Heart left ventricle (tissue), 16 donors: ENCODE measurements at places on chromosomes 7 and 10. TPM values are rescaled to one million over a fixed set of nuclear protein-coding genes. Genes with fewer than 3 reads are reported as not detected.

DNA sequence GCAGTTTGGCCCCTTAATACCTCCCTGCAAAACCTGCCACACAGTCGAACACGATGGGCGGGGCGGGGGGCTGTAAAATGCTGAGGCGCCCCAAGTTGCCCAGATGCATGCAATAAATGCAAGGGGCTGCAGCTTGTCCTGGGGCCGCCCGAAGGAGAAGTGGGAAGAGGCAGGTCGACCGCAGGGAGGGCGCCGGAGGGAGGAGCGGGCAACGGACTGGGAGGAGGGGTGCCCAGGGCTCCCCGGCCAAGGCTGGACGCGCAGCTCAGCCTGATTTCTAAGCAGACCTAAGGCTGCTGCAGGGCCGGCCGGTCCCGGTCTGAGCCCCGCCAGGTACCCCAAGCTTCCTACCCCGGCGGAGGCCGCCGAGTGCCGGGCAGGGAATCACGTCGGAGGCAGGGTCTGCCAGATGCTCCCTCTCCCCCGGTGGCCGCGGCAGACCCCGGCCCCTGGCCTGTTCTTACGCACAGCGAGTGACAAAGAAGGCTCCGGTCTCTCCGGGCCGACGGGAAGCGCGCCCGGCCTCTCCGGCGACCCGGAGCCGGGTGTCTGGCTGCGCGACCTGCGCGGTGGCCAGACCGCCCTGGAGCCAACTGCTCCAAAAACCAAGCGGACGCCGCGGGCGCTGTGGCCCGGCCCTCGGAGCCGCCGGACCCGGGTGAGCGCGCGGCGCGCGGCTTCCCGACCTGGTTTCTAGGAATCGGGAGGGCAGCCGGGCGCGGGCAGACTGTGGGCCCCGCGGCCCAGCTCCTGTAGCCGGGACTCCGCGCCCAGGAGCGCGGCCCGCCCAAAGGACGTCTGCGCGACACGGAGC, 744 bp upstream of the EBF3 start:
- H3K4me3 ChIP-seq: peak overlapping the region; percentile 65
- peak overlapping the region; percentile 25 for H3K27ac ChIP-seq
- no peaks in the 10 kb centered on the region for H3K36me3 ChIP-seq
- peaks cover 13% of the 10 kb centered on the region for H3K4me1 ChIP-seq
- no peak for DNase-seq
- peaks cover 31% of the 10 kb centered on the region for H3K27me3 ChIP-seq

DNA sequence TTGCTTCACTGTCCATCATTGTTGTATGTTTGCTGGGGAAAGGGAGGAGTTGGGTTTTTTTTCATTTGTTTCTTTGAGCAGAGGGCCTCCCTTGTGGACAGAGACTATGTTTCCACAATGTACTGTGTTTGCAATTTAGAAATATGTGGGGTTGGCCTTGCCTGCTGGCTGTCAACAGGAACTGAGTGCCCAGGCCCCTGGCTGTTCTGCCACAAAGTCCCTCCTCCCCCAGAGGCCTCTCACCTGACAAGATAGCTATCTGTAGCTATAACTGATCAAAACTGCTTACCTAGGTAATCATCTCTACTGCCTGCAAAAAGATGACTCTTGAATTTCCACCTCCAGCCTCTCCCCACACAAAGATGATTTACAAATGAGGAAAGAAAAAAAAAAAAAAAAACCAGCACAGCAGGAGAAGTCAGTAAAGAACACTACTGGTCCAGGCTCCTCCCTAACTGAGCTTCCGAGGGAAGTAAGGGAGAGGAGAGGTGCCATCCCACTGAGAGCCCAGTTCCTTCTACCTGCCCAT, 121.8 kb downstream of the SGMS1 start:
- DNase-seq: no peak
- H3K4me1 ChIP-seq: no peaks in the 10 kb centered on the region
- no peaks in the 10 kb centered on the region for H3K27me3 ChIP-seq

Gene EBLN1
- not detected for total RNA-seq

DNA sequence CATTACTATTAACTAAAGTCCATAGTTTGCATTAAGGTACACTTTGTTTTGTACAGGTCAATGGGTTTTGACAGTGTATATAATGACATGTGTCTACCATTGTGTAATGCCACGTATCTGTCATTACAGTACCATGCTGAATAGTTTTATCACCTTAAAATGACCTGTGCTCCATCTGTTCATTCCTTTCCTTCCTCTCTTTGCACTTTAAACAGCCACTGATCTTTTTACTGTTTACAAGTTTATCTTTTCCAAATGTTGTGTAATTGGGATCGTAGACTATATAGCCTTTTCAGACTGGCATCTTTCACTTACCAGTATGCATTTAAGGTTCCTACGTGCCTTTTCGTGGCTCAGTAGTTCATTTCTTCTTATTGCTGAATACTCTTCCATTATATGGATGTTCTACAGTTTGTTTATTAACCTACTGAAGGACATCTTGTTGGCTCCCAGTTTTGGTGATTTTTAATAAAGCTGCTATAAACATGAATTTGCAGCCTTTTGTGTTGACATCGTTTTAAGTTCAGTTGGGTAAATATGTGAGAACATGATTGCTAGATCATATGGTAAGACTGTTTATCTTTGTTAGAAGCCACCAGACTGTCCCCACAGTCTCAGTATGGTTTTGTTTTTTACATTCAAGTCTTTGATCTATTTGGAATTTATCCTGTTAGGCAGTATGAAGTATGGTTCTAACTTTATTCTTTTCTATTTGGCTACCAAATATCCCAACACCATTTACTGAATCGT, 24.7 kb downstream of the STAM start:
- no peak overlapping the region for H3K4me3 ChIP-seq
- peaks cover 37% of the 10 kb centered on the region for H3K4me1 ChIP-seq
- H3K27ac ChIP-seq: no peak overlapping the region
- no peak for DNase-seq
- H3K36me3 ChIP-seq: no peaks in the 10 kb centered on the region

- H3K4me3 ChIP-seq: no peak overlapping the region
- DNase-seq: no peak
- no peak overlapping the region for H3K27ac ChIP-seq
- H3K27me3 ChIP-seq: no peaks in the 10 kb centered on the region
- H3K36me3 ChIP-seq: no peaks in the 10 kb centered on the region
- no peaks in the 10 kb centered on the region for H3K4me1 ChIP-seq
Observed at GRCh38 chr7:14085901-14086300, 96.4 kb upstream of the ETV1 start.

Gene UPK3B
- 0.32 TPM for total RNA-seq

DNA sequence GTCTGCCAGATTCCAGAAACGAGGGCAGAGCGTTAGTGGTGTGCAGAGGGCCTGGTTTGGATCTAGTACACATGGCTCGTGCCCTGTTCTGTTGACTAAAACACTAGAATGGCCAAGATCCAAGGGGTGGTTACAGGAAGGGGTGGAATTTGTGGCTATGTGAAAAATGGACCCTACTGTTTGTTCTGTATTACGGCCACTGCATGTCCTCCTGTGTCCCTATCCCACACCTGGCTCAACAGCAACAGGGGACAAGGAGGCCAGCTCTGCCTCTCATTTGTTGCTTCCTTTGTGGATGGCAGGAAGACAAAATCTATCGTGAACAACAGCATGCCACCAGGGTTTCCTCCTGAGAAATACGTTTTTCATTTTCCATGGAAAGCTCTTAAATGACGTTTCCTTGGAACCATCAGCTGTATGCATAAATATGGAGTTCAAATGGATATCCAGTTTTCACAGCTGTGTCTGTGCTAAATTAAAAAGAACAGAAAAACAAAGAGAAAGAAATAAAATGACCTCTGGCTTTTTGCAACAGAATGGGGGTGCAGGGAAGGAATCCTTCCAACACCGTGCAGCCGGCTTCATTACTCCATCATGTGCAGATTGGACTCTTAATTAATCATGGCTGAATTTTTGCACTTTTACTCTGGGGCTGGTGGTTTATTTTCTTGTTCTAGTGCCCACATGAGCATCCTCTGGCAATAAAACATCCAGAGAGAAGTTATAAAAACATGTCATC, 318.9 kb downstream of the CXCL12 start:
- no peaks in the 10 kb centered on the region for H3K36me3 ChIP-seq
- no peak overlapping the region for H3K4me3 ChIP-seq
- no peaks in the 10 kb centered on the region for H3K27me3 ChIP-seq
- no peak for DNase-seq
- H3K27ac ChIP-seq: no peak overlapping the region
